ENCODE measurements at places on chromosomes 5 and 9. TPM values are rescaled to one million over a fixed set of nuclear protein-coding genes. Genes with fewer than 3 reads are reported as not detected.
A peak's percentile ranks its signal among the peaks of the same experiment; 100 is the strongest.

The SPRY4 gene
- 33.7 TPM for total RNA-seq

The NMUR2 gene
- not detected for total RNA-seq

The MAMDC2 gene
- 32.5 TPM for total RNA-seq

DNA sequence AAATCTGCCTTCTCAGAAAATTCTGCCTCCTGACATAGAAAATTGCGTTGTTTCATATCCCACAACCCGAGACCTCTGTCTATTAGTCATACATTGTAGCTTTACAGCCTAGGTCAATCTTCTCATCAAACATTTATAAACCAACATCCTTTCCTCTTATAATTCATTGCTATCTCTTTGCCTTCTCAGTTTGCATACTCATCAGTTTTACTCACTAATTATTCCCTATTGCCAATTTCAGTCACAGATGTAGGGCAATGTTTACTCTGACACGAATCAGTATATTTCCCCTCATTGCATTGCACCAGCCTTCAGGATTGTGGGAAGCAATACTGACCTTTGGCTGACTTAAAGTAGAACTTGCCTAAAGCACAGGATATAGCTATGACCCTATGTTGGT lies 247.2 kb downstream of the CEMIP2 start:
- H3K4me1 ChIP-seq: no peaks in the 10 kb centered on the region
- no peak overlapping the region for H3K27ac ChIP-seq
- H3K4me3 ChIP-seq: no peak overlapping the region
- DNase-seq: no peak

- no peaks in the 10 kb centered on the region for H3K4me1 ChIP-seq
- H3K36me3 ChIP-seq: no peaks in the 10 kb centered on the region
- no peak for DNase-seq
- H3K27me3 ChIP-seq: no peaks in the 10 kb centered on the region
- H3K27ac ChIP-seq: peak overlapping the region; percentile 34
- H3K4me3 ChIP-seq: no peak overlapping the region
Measured at GRCh38 chr5:88813805-88814575, 69.0 kb downstream of the MEF2C start.

- no peaks in the 10 kb centered on the region for H3K27me3 ChIP-seq
- H3K36me3 ChIP-seq: peaks cover 55% of the 10 kb centered on the region
- H3K27ac ChIP-seq: no peak overlapping the region
- DNase-seq: no peak
Measured at GRCh38 chr9:136441191-136441680, 1.6 kb upstream of the INPP5E start.

The ANKRD31 gene
- 0.08 TPM for total RNA-seq

Data from right atrium auricular region (tissue), 2 donors.